Cortex of kidney (tissue), 1 donor: ENCODE measurements at places on chromosomes 12 and 14.

- no peak for DNase-seq
Observed at GRCh38 chr12:83958997-83959396, 953.6 kb downstream of the SLC6A15 start.

DNA sequence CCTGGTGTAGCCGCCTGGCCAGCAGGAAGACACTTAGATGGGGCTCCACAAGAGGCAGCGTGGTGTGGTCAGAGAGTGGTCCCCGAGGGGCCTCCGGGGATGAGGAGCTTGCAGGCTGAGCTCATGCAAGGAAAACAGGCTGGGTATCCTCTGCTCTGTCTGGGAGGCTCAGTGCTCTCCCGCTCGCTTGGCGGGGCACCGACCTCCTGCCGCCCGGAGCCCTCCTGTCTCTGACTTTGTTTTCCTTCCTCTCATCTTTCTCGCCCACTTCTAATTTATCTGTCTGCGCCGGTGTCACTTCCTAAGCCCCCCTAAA is 31.3 kb upstream of the DLK1 start:
- no peak for DNase-seq

GRCh38 chr14:24463017-24463883 is 20.7 kb upstream of the SDR39U1 start:
- DNase-seq = no peak

GRCh38 chr14:97824218-97824617 is 1027.0 kb downstream of the VRK1 start:
- DNase-seq = no peak

- DNase-seq = no peak
Observed at GRCh38 chr14:92998946-92999345, 76.0 kb downstream of the CHGA start.

DNA sequence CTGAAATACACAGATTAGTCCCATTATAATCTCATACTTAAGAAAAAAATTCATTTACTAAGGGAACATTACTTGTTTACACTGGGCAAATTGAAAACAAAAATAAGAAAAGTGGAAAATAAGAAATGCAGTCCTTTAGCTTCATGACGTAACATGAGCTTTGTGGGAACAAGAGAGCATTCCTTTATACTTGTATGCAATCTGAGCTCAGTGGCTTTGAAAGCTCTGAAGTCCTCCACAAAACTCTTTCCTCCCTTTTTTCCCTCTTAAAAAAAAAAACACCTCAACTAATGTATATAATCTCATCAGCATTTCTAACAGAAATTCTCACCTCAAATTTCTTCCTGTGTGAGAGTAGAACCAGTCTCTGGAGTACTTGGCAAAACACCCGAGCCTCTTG is 76.9 kb upstream of the OTX2 start:
- DNase-seq = no peak

DNA sequence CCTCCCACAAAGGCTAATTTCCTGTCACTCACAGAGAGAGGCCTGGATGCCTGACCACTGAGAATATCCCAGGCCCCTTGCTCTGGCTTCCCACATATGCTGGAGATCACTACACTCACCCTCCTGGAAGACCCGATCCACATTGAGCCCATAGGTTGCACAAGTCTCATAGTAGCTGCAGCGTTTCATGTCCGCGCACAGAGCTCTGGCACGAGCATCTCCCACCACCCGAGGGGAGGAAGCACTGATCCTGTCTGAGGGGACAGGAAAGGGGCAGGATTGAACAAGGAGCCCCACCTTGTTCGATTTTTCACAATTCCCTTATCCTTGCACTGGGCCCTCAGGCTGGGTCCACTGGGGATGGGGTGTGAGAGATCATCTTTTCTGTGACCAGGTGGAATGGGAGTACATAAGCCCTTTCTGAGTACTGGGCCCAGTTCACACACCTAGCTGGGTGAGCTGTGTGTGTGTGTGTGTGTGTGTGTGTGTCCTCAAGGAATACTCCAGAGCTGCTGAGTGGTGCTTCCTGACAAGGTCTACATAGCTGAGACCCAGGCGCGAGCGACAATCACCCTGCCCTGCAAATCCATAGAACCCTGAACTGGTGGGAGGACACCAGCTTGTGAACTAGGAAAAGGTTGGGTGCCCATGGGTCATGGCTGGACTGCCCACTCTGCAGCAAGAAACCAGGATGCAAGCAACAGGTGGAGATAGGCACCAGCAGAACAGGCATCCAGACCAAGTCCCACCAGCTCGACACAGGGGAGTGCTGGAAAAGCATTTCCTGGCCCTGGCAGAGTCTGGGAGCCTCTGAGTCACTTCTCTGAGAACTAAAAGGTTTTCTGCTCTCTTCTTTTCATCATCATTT is 5.6 kb downstream of the AGAP2 start:
- DNase-seq = no peak

- no peak for DNase-seq
Observed at GRCh38 chr12:101720118-101720517, 19.1 kb downstream of the SYCP3 start.

DNA sequence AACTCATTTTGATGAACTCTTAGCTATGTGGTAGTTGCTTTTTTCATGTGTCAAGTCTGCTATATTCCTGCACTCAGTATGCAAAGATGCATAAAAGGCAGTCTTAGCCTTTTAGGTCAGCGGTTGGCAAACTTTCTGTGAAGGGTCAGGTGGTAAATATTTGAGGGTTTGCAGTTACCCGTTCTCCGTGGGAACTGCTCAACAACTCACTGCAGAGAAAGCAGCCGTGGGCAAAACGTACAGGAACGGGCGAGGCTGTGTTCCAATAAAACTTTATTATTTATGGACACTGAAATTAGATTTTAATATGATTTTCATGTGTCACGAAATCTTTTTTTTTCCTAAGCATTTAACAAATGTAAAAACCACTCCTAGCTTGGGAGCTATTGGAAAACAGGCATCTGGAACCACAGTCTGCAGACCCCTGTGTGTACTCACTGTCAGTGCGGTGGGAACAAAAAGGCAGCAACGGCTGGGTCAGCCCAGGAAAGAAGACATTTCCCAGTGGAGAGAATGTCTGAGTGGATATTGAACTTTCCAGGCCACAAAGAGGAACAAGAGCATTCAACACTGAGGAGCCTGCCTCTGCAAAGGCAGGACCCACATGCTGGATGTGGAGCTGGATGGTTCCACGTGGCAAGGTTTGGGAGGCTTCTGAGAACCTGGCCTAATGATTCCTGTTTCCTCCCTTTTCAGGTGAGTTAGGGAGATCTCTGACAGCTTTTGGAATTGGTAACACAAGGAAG is 3.5 kb upstream of the ACACB start:
- DNase-seq = no peak

DNA sequence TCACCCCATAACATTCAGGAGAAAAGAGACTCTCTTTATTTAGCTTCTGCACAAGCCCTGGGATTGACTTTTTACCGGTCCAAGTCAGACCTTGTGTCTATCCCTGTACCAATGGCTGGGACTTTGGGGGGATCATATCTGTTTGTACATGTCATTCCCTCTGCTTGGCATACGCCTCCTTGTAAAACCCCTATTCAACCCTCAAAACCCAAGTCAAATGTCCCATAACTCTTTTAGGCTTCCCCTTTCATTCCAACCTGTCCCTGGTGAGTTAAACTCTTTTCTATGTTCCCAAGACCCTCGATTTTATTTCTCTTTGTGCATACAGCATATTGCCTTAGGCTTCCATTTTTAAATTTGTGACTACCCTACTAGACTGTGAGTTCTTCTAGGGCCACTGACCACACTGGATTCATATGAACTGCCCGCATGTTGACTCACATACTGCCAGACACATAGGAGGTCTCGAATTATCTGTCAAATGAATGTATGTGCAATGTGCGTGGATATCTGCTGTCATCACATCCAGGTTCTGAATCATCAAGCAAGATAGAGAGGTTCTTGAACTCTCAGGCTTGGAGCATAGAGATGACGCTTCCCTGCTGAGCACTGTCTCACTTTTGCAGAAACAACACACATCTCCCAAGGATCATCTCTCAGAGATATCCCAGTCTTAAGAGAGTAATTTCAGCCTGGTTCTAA is 548.6 kb upstream of the TBX3 start:
- DNase-seq = no peak

GRCh38 chr14:76081642-76082041 is 70.1 kb upstream of the GPATCH2L start:
- DNase-seq = no peak

GRCh38 chr14:45149602-45150001 is 13.9 kb downstream of the FANCM start:
- no peak for DNase-seq

- no peak for DNase-seq
Observed at GRCh38 chr12:42109031-42109430, 35.6 kb downstream of the GXYLT1 start.

GRCh38 chr12:91511795-91512420 is 329.3 kb upstream of the DCN start:
- DNase-seq = no peak

GRCh38 chr12:62210422-62210821 is 49.8 kb upstream of the USP15 start:
- no peak for DNase-seq

DNA sequence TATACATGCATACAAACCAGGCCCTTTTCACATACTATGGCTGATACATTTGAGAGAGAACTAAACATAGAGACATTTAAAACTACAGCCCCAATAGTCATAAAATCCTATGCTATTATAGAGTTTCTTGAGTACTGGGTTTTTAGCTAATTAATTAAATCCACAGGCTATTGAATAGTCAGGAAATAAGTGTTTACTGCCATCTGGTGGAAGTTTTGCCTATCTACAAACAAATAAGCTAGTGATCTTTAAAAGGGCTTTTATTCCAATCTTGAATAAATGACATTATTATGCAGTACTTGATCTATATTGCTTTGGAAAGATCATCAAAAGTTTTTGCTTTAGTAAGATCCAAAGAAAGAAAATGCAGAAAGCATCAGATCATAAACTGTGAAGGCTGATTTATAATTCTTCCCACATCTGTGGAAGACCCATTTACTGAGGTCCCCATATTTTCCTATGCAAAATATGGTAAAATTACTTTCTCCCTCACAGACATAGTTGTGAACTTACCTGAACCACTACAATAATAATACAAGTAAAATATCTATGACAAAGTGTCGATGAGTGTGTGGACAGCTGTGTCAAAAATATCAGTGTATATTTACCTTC is 131.3 kb downstream of the ITPR2 start:
- no peak for DNase-seq

- no peak for DNase-seq
Observed at GRCh38 chr14:36522347-36522971, 2.4 kb upstream of the NKX2-1 start.

DNA sequence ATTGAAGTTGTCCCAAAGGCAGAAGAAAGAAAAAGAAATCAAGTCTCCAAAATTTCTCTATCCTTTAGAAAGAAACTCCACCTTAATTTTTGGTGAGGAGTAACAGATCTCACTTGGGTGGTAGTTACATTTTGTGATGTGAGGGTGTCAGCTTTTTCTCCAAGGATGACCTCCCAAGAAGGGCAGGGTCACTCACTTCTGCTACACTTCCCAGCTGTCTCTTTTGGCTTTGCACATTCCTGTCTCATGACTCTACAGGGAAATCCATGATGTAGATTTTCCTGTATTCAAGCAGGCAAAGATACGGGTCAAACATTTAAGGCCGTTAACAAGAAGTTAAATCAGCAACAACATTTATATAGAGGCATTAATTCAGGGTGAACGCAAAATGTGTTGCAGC is 1016.4 kb downstream of the NRXN3 start:
- DNase-seq = no peak

- no peak for DNase-seq
Observed at GRCh38 chr12:112239020-112239419, 113.7 kb downstream of the TRAFD1 start.

GRCh38 chr12:85779768-85780167 is 56.4 kb downstream of the RASSF9 start:
- no peak for DNase-seq

GRCh38 chr14:90373887-90374286 is 22.9 kb upstream of the CALM1 start:
- DNase-seq = no peak

DNA sequence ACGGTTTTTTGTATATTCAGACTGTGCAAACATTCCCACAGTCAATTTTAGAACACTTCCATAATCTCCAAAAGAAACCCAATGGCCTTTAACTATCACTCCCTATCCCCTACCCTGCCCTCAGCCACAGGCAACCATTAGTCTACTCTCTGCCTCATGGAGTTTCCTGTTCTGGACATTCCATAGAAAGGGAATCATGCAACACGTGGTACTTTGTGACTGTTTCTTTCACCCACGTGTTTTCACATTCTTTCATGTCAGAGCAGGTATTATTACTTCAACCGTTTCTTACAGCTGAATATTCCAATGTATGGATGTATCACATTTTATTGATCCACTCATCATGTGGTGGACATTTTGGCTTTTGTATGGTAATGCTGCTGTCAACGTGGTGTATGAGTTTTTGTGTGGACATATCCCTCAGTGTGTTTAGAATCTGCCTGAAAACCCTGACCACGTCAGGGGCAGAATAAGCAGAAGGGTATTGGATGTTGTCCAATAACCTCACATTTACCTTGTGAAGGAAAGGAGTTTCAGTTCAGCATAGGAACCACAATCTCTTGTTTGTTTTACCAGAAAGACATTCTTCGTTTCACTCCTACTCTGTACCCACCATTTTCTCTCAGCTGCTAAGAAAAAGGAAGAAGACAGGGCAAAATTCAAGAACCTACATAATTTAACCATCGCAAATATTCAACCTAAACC is 107.5 kb upstream of the DYRK2 start:
- no peak for DNase-seq

- DNase-seq = no peak
Observed at GRCh38 chr14:50047274-50047676, 69.1 kb downstream of the VCPKMT start.

DNA sequence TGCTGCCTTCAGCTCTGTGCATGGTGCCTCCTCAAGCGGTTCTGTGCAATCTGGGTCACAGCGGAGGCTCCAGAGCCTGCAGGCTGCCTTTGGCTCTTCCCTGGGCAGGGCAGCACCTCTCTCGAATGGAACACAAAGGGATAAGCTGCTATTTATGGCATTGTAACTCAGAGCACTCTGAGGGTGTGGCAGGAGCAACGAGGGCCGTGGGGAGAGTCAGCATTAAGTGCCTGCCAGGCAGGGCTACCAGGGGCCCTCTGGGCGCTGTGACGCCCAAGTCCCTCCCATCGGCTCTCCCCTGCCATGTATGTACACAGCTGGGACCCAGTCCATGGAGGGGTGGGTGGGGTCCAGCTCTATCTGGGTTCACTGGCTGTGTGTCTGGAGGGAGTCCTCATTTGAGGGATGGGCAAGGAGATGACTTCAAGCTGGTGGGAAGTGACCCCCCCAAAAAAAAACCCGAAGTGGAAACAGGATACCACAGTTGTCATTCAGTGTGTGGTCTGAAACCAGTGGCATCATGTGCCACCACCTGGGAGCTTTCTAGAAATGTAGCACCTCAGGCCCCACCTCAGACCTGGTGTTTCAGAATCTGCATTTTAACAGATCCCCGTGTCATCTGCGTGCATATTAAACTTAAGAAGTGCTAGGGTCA is 44.0 kb upstream of the OAS1 start:
- no peak for DNase-seq
